ENCODE measurements at places on chromosomes 12 and 14.

DNA sequence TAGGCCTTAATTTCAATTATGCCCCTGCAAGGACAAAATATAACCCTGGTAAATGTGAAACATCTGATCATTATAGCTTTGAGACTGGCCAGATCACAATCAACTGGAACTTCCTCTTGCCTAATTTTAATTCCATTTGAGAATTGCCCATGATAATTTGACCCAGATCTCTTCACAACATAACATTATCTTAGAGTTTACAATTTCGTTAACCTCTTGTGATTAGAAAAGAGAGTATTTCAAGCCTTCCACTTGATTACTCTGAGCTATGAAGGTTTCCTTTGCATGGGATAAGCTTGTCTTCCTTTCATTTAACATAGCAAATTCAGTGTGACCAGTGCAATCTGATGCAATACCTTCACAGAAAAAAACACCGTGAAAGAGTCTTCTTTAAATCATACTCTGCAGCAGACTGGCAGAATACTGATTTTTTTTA lies 143.6 kb downstream of the DUSP6 start:
- no peak for DNase-seq

DNA sequence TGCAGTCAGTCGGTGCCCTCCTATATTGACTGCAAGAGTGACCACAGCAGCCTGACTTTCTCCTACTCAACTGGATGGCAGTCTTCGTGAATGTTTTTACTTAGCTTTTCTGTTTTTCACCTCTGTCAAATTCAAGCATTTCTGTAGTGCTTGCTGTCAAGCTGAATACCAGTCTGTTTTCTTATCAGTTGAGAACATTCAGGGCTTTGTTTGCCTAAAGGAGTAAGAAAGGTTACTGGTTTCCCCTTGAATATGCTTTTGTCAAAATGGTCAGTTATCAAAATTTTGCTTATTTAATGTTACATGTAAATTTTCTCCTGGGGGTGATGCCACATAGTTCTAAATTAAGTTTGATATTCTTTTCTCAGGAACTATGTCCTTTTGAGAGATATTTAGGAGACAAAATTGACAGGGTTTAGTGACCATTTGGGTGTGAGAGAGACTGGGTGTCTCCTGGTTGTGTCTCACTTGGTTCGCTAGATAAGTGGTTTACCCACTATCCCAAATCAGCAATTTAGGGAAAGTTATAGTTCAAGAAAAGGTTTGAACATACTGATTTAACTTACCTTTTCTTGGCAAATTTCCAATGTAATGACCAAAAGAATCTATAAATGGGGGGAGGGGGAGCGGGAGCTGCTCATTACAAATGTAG lies 366.3 kb downstream of the TMTC2 start:
- no peak for DNase-seq

DNA sequence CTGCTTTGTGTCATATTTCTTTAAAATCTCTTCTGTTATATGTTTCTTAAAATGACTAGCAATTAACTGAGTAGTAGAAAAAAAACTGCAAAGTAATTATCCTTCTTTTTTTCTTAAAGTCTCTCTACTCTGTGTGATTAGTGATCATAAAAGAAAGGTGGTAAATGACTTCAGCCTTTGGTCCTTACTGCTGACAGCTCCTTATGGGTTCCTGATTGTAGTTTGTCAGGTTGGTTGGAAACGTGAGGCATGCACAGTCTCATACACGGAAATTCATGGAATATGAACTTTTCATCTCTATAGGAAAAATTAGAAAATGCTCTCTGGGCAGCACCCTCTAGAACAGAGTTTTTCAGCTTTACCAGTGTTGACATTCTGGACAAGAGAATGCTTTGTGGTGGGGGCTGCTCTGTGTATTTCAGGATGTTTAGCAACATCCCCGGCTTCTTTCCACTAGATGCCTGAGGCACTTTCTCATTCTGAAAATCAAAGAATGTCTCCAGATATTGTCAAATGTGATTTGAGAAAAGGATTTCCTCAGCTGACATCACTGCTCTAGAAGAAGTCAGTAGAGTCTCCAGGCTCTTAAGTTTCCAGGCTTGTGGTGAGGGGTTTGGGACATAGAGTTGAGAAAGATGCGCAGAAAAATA lies 121.0 kb downstream of the PIK3C2G start:
- no peak for DNase-seq

- no peak for DNase-seq
Observed at GRCh38 chr12:96907671-96908422, 790 bp downstream of the NEDD1 start.

DNA sequence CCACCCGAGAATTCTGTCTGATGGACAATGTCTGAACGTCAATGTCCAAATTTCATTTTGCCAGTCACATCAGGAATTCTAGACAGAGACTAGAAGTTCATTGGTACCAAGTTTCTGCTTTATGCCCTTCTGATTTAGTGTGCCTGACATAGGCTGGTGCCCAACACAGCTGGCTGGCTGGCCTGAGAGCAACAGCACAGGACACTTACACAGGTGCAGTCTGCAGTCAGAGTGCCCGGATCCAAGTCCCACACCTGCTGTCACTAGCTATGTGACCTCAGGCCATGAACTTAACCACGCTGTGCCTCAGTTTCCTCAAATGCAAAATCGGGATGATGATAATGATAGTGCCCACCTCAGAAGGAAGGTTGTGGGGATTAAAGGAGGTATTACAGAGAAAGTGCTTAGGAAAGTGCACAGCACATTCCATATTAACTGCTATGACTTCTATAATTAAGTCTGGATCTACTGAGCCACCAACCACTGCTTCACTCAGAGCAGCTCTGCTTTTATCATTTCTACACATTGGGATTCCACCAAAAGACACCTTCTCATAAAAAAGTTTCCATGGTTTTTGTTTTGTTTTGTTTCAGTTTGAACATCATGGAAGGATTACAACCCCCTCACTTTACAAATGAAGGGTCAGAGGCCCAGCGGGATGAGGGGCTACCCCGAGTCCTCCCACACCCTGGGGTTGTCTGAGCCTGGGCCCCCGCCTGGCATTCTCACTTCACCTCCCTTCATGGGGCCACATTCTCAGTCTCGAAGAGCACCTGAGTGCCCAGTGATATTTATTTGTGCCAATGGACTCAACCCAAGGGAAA lies 168.8 kb upstream of the BCL2L14 start:
- no peak for DNase-seq

DNA sequence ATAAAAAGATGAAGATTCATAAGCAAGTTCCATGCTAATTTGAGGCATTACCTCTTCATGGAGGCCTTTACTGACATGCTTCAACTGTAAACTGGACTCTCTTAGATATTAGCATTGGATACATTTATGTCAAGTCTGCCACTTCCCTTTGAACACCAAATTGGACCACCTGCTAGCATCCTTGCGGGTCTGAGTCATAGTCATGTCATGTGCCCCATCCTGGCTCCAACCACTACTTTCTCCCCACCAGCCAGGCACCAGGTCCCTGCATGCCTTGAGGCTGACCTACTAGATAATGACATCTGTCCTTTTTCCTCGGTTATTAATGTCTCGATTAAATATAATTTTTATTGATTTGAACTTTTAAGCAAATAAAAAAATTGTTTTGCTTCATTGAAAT lies 32.9 kb upstream of the EEA1 start:
- DNase-seq, result no peak

- DNase-seq, result no peak
Observed at GRCh38 chr14:85534458-85535293, 4.7 kb downstream of the FLRT2 start.

DNA sequence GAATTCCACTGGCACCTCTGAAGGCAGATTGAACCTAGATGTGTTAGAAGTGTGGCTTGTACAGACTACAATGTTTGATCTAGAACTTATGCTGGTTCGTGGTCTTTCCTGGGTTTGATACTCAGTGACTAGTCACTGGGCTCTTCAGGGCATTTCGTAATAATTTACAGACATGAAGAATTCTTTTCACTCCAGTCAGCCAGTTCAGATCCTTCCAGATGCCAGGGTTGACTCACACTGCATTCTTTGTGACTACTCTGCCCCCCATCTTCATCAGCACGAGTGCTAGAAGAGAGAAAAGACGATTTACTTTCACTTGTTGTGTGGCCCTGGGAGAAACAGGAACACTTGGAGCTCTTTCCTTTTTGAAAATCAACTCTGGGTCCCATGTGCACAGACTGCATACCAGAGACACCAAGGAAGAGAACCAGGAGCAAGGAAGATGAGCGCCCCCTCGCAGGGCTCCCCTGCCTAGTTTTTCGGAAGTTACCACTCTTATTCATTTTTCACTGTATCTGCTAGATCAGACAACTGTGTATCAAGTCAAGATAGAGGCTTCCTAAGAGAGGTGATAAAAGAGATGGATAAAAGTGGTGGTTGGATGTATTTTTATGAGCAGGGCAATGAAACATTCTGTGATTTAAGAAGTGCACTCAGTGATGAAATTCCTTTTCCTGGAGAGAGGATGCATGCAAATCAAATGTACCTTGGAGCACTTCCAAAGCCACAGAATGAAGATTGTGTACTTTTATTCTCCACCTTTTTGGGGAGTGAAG lies 33.5 kb upstream of the EVL start:
- DNase-seq, result peak; percentile 71

- DNase-seq, result no peak
Observed at GRCh38 chr14:88318406-88318805, 4.7 kb downstream of the KCNK10 start.

DNA sequence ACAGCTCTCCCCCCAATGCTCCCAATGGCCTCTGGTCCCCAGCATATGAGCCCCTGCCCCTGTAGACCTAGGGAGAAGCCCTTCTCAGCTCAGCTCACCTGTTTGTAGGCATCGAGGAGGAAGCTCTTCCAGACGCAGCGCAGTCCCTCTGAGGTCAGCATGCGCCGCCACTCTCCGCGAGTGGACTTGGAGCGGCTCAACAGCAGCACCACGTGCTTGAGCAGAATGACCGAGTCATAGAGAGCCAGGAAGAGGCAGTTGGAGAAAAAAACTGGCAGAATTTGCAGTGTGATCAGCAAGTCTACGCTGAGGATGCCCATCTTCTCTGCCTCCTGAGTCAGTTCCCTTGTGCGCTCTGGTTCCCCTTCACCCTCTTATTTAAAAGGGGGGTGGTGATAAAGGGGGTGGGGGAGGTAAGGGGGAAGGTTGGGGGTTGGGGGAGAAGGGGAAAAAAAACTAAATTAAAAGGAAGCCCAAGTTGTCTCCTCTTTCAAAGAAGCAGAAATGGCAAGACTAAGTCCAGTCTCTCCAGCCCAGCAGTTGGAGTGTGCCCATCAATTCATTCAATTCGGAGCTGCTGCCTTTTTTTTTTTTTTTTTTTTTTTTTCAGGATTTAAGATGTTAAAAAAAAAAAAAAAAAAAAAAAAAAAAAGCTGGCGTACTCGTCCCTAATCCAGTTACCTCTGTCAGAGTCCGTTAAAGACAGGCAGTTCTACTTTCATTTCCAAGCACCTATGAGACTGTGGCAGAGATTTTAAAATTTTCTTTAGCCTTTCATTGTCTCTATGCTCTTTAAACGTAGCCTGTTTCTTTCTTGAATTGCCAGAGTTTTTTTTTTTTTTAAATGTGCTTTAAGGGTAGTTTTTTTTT lies at the start of gene DIO2:
TSS of gene DIO2 (minus strand) at position 352 of the 870 bp plus-strand sequence. CDS start at position 320, 32 bp downstream.
- no peak for DNase-seq

DNA sequence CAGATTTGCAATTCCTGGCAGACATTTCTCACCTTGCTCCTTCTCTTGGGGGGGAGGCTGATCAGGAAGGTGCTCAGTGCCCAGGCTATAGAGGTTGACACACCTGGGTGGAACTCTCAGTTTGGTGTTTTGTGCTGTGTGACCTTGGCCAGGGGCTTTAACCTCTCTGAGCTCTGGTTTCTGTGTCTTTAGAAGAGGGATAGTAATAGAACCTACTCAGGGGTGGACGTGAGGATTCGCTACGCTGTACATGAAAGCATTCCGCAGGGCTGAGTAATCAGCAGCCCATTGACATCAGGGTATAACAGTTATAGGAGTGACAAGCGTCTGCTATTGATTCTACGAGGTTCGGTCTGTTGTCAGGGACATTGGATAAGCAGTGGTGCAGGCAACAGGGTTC lies 98.1 kb downstream of the PHETA1 start:
- DNase-seq, result peak; percentile 23

DNA sequence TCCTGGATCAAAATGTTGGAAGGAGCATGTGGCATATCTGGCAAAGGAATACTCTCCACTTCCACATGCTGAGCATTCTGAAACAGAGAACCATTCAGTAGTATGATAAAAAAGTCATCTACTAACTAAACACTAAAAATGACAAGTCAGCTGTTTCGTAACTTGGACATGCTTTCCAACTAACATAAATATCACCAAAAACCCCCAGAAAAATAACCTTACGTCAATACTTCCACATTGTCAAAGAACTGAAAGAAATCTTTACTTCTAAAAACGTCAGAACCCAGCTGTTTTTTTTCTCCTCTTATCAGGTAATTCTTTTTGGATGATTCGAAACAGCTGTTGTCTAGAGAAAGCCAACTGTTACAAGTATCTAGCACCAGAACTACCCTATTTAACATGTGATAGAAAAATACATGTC lies 8.2 kb downstream of the WBP11 start:
- no peak for DNase-seq

DNA sequence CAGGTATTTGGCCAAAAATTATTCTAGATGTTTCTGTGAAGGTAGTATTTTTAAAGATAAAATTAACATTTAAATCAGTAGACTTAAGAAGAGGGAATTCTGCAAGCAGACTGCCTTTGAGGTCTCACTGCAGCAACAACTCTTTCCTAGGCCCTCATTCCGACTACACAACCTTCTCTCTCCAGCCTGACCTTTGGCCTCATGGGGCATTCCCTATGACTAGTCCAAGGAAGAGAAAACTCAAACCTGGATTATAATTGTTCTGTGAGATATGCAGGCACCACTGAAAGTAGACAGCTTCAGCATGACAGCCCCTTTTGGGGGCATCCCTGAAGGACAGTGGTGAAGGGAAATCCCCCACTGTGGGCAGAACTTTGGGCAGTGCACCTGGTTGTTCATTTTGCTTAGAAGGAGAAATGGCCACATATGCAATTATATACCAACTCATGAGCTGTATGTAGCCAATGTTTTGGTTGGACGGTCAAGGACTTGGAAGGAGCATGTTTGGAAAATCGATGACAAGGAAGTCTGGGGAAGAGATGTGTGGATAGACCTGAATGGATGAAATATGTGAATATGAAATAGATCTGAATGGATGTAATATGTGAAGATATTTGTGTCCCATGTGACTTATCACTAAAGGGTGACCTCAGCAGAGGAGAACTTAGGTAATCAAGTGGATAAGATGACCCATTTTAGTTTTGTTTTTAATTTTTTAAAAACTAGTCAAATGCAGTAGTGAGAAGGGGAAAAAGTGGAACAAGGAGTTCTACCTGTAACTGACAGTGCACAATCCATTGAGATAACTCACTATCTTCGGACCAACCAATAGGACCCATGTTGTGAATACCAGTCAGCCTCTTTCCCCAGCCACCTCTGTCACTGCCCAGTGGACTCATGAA lies 233.3 kb upstream of the FOXN3 start:
- no peak for DNase-seq

- DNase-seq, result no peak
Observed at GRCh38 chr14:104548802-104549535, 30.6 kb upstream of the C14orf180 start.

Measured in HCT116 (cell line).